Muscle of back (tissue), 13 donors: ENCODE measurements at places on chromosomes 6 and 20.

DNA sequence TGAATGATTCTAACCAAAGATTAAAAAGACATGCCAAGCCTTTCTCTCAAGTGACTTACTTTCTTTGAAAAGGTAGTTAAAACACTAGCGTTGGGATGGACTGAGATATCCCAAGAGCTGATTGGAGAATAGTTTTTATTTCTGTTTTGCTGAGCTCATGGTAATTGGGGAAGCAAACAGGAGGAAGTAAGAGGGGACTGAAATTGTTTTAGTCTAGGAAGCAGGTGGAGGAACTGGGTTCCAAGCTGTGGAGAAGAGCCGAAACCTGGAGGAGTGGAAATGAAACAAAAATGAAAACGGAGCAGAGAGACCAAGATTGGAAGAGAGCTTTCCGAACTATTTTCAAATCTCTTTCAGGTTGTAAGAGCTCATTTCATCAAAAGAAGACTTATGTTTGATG is 59.9 kb upstream of the TENT5A start:
- DNase-seq = no peak

GRCh38 chr20:50993876-50994275 is 29.0 kb downstream of the KCNG1 start:
- DNase-seq = no peak

DNA sequence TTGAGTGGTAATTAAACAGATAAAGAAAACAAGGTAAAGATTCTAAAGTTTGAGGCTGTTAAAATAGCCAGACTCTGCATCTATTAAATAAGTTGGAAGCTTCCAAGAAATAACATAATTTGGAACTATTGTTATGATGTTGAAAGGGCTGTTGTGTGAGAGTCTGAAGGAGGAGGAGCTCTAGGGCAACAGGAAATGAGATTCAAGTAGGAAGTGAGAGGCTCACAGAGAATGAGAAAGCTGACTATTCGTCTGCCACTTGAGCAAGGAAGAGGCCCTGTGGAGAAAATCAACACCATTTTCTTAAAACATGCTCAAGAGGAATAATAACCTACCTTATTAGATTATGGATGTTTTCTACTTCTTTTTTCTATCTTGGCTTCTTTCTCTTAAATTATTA is 185.2 kb downstream of the SLC24A3 start:
- DNase-seq = no peak

GRCh38 chr6:168498161-168498843 is 57.3 kb downstream of the SMOC2 start:
- peak; percentile 51 for DNase-seq

DNA sequence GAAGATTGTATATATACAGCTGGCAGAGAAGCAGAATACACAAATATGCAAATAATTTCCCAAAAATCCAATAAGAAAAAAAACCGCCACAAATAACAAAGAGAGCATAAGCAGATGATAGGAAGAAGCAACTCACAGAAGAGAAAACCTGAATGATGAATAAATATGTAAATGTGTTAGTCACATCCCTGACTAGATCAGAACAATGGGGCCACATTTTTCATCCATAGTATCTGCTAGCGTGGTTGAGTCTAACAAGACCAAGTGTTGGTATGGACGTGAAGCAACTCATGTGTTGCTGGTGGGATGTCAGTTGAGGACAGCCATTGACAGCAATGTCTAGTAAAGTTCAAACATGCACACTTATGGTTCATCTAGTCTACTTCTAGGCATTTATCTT is 3.9 kb upstream of the SLC22A3 start:
- DNase-seq = no peak

DNA sequence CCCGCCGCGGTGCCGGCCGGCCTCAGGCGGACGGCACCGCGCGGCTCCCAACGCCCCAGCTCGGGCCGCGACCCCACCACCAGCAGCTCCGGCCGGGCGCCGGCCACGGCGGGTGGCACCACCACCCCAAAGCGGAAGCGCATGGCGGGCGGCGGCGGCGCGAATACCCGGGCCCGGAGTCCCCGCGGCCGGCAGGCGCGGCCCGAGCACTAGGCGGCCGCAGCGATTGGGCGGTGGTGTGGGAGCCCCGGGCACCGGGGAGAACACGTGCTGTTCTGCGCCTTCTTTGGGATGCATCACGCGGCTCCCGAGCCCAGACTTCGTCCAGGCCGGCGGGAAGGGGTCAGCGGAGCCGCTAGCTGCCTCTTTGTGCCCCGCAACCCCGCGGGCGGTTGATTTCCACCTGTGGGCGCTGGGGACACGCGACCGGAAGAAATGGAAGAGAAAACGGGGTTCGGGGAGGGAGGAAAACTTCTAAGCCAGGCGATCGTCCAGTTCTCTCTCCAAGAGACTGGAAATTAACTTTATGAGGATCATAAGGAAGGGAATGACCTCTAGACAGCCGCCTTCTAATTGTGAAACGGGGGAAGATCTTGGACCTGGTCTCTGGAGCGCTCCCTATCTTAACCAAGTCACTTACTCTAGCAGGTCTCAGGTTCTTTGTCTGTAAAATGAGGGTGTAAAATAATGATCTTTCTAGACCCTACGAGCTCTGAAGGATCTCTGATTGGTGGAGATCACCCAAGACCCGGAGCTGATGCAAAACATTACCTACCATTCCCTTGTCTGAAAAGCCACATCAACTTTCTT is at the start of gene EPM2A:
Gene EPM2A (minus strand): TSS at position 165 of the 810 bp plus-strand sequence. CDS start 22 bp downstream, at position 143.
- DNase-seq = peak; percentile 72

- DNase-seq = no peak
Observed at GRCh38 chr6:31354158-31354863, 2.7 kb downstream of the HLA-B start.

DNA sequence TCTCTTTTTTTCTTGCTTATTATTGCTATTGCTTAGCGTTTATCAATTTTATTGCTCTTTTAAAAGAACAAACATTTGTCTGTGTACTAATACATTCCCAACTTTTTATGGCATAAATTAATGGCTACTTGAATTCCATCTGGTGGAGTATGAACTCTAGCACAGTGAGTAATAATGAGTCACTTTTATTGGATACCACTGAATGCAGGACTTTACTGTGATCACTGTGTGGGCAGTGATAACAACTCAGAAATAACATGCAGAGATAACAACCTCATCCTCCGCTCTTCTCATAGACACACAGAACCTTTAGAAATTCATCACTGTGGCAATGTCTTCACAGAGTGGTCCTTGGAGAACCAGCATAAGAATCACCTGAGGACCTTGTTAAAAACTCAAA is 174.9 kb upstream of the PRND start:
- no peak for DNase-seq

DNA sequence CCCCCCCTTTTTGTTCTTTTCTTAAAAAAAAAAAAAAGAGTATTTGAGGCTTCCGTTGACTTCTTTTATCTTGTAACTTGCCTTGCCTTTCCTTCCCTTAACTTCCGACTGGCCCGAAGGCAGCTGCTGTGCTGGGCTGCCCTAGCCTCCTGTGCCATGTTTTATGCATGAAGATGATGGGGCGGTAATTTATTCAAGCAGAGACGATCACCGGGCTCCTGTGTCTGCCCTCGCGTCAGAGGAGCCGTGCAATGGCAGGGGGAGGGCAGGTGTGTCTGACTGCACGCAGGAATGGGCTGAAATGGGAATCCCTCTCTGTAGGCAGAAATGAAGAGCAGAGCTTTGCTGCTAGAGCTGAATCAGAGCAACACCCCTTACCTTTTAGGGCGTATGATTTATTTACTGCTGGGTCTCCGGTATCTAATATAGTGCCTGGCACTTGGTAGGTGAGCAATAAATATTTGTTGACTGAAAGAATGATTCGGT is 106.3 kb upstream of the RIPOR2 start:
- DNase-seq = no peak

DNA sequence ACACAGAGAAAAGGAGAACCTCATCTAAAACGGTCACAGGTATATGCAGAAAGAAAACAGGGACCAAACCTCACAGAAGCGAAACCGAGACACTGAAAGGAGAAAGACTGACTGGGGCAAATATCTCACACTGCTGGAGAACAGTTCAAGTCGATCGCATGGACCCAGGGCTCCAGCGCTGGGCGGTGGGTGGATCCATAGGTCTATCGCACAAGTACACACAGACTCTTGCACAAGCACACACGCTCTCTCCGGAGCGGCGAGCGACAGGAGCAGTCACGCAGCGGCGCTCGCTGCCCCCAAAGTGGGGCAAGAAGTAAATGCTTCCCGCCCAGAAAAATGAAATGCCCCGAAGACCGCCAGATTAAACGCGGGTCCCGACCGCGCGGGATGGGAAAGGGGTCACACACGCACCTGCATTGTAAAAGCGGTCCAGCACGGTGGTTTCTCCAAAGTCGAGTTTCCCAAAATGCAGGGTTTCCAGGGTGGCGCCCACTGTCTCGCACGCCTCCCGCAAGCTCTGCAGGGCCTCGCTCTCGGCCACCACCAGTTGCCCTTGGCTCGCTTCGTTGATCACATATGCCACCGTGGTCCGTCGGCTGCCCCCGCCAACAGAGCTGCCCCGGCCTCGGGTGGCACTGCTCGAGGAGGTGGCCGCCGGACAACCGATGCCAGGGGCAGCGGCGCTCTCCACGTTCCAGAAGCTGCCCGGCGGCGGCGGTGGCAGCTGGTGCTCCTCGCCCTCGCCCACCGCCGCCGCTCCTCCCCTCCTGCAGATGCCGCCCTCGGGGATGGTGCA is 782 bp downstream of the MAP3K5 start:
- peak; percentile 69 for DNase-seq

- no peak for DNase-seq
Observed at GRCh38 chr20:38950254-38950653, 11.9 kb upstream of the DHX35 start.

GRCh38 chr6:43733471-43734293 is 36.3 kb upstream of the VEGFA start:
- no peak for DNase-seq

DNA sequence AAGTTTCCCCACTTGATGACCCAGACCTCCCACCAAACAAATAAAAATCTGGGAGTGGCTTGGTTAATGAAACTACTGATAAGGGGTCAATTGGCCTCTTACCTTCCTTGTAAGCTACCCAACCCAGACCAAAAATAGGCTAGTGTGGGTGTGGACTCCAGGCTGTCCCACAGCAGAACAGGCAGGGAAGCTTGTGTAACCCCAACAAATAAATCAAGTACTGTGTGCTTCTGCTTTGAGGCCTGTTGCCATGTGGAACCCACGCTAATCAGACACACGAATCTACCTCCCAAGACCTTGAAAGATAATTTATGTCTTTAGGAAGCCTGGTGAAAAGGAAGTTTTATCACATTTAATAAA is 33.7 kb upstream of the PAQR8 start:
- no peak for DNase-seq

- peak; percentile 19 for DNase-seq
Observed at GRCh38 chr6:63804381-63804956, 168.9 kb downstream of the PHF3 start.

DNA sequence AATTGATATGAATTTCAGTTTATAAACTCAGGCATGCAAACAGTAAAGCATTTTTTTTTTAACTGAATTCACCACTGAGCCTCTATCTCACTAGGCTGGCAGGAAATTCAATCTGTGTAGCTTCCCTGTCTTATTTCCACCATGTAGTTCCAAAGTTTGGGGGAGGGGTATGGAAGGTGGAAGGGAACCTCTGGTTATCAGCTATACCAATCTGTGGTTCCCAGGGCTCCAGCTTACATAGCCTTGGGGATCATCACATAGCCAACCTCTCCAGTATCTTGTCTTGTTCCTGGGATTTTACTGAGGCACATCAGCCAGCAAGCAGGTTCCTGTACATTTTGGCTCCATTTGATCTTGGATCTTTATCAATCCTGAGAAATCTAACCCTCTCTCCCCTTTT is 15.6 kb downstream of the RAD21L1 start:
- no peak for DNase-seq

- peak; percentile 44 for DNase-seq
Observed at GRCh38 chr6:11535801-11536230, 1.7 kb upstream of the TMEM170B start.

DNA sequence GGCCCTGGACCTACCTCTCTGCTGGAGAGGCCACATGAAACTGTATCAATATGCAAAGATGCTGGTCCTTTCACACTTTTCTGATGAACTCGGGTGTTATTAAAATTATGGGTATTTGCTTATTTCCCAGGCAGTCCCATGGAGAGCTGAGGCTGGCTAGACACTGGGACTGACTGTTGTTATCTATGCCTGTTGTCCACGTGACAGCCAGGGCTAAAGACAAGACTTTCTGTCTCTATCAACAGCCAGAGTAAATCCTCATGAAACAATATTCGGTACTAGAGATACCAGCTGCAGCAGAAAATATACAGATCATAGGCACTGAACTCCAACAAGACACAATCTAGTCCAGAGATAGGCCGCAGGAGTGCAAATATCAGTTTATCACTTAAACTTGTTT is 236.4 kb downstream of the FOXA2 start:
- DNase-seq = no peak

GRCh38 chr20:44092551-44093248 is 94.3 kb downstream of the JPH2 start:
- no peak for DNase-seq

DNA sequence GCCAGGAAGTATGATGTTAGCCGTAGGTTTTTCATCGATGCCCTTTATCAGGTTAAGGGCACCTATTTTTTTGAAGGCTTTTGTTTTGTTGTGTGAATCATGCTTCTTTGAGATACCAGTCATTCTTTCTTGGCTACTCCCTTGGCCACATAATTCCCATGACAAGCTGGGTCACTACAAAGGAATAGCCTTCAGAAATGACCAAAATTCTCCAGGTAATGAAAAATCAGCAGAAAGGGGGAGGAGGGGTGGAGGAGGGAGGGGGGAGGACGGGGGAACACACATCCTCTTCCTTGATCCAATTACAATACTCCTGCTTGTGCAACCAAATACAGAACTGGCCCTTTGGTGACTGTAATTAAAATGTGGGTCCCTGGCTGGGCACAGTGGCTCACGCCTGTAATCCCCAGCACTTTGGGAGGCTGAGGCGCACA is 21.7 kb upstream of the TGM2 start:
- no peak for DNase-seq

DNA sequence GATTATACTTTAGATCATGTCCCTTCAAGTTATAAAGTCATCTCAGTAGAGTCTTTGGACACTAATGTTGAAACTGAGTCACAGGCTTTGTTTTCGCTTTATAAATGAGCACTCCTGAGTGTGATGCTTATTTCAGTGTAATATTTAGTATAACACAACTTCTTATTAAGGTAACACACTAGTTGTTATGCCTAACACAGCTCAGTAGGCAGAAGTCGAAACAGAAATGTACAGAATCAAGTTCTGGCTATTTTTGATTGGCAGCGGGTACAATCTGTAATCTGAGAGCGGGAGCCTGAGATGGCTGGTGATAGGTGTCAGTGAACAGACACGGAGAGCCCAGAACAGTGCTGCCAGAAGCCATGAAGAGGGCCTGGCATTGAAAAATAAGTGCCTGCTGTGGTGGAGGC is 11.4 kb downstream of the HECA start:
- DNase-seq = no peak

DNA sequence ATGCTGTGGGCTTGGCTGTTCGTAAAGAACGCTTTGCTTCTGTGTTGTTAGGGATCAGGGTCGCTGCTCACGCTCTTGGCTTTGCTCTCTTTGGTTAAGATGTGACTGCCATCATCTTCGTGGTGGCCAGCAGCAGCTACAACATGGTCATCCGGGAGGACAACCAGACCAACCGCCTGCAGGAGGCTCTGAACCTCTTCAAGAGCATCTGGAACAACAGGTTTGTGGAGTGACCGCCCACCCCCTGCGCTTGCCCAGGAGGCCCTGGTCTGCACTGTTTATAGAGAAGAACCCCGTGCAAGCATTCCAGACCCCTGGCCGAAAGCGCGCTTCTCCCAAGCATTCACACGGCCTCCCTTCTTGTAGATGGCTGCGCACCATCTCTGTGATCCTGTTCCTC is 57.1 kb downstream of the GNAS start:
- DNase-seq = no peak

GRCh38 chr20:52760791-52761190 is 211.4 kb upstream of the TSHZ2 start:
- no peak for DNase-seq

GRCh38 chr6:31888276-31889258 is 8.9 kb downstream of the EHMT2 start:
- DNase-seq = no peak
